Urothelium cell line (cell line): ENCODE measurements at places on chromosomes 3 and 15.

DNA sequence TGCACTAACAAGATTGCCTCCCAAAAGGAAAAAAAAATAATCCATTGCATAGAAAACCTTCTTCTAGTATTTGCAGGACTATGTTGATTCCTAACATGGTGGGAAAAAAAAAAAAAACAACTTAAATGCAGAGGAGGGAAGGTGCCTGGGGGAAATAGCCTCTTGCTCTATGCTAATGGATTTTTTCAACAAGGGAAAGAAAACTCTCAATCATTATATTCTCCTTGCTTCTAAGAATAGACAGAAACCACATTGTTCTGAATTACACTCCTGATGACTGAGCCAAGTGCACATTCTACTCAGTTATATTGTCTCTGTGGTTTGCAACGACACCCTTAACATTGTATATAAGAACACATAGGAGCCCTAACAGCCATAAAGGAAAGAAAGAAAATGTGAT lies 760.2 kb downstream of the NAALADL2 start:
- DNase-seq = no peak

- DNase-seq = no peak
These were observed 55.9 kb upstream of the OSBPL11 start for GRCh38 chr3:125651244-125651643.

GRCh38 chr3:38641461-38642110 lies 7.9 kb downstream of the SCN5A start:
- no peak for DNase-seq

GRCh38 chr3:156513619-156514018 lies 41.3 kb downstream of the SSR3 start:
- no peak for DNase-seq

DNA sequence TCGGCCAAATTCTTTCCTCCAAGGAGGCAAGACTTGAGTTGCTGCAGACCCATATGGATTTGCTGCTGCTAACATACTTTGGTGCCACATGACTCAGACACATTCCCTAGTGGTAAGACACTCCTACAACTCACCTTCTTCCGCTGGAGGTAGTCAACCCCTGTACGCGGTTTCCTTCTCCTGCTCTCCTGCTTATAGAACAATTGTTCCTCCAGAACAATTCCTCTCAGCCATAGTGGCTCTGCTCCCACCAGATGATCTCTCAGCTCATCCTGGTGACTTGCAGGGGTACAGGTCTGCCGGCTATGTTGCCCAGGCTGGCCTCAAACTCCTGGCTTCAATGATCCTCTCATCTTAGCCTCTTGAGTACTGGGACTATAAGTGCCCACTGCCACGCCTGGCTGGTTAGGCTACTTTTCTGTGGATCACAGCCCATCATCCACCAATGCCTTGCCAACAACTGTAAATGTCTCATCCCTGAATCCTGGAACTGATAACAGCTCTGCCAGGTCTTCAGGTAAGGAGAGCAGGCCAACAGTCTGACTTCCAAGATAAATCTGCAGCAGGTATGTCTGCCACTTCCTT lies 2.4 kb upstream of the CXCR6 start:
- DNase-seq = no peak

DNA sequence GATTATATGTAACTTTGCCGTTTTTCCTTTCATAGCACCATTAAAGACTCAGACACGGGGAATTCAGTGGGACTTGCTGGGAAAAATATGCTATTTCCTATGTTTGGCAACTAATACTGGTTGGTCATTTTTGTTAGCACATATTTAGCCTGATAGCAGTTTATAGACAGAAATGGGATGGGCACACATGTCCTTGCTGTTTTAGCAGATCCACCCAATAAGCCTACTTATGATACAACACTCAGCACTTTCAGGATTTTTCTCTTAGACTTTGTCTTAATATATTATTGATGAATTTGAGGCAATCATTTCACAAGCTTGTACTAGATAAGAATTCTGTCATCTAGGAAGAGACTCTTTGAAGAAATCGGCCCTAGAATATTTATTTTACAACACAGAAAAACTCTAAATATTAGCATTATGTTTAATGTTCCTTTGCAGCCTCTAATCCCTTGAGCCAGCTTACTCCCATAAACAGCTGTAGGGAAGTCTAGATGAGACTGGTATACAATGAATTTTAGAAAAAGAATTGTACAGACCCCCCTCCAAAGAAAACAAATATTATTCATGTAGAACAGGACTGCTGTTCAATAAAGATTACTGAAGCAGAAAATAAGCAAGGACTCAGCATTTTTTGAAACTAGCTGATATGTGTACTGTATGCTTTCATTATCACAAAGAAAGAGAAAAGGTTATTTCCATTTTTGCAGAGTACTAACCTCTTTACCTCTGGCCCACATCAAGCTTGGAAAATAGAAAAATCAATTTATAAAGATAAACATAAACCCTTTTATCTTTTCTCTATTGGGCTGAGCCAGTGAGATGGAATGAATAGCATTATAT lies 656.8 kb upstream of the SGO1 start:
- no peak for DNase-seq

GRCh38 chr3:117499189-117499870 lies 789.8 kb downstream of the TUSC7 start:
- no peak for DNase-seq

DNA sequence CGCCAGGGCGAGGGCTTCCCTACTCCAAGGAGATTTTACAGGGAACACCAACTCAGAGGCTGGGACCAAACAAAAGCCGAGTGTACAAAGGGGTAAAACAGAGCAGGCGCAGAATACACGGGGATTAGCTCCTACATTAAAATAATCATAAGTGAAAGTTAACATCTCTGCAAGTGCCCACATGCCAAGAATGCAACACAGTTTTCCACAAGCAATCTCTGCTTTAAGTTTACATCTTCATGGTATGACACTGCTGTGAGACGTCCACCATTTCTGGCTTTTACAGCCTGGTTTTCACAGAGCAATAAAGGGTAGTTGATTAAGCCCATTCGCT lies 500 bp upstream of the VGLL3 start:
- DNase-seq = no peak

GRCh38 chr3:196287440-196288140 lies at the start of gene PCYT1A:
Gene PCYT1A, minus strand, starts transcription at chr3:196287726. Its CDS starts 17,195 bp downstream, at chr3:196270531.
- DNase-seq = peak; percentile 93

GRCh38 chr15:65062726-65063125 lies 5.1 kb downstream of the RASL12 start:
- DNase-seq = no peak

- DNase-seq = no peak
These were observed 6.9 kb upstream of the PPP1R2 start for GRCh38 chr3:195549931-195550519.

GRCh38 chr3:182732232-182733015 lies 60.9 kb upstream of the ATP11B start:
- DNase-seq = no peak

DNA sequence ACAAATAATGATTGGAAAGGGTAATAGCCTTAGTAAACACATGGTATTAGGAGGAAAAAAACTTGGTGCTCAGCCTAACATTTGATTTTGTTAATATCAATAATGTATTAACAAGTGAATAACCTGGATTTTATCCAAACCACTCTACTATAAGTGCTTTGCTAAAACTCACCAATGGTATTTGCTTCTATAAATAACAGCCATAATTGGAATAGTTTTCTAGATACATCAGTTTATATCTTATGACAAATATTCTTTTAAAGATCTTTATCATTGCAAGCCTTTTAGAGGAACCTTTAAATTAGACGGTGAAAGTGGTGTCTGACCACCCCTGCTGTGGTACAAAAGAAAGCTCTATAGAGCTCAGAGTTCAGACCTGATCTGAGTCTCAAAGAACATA lies 123.9 kb downstream of the SHOX2 start:
- no peak for DNase-seq

- no peak for DNase-seq
These were observed 27.0 kb downstream of the TM2D3 start for GRCh38 chr15:101625184-101625583.

GRCh38 chr3:126211569-126211968 lies 31.2 kb upstream of the ALDH1L1 start:
- no peak for DNase-seq

- DNase-seq = no peak
These were observed 217.7 kb downstream of the ARPP21 start for GRCh38 chr3:35857004-35857403.

DNA sequence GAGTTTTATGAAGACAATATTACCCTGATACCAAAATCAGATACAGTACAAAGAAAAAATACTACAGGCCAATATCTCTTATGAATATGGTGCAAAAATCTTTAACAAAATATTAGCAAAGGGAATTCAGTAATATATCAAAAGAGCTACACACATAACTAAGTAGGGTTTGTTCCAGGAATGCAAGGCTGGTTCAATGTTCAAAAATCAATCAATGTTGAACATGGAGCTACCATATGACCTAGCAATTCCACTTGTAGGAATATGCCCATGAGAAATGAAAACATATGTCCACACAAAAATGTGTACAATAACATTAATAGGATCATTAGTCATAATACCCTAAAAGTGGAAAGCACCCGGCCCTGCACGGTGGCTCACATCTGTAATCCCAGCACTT lies 7.8 kb downstream of the OCA2 start:
- no peak for DNase-seq

DNA sequence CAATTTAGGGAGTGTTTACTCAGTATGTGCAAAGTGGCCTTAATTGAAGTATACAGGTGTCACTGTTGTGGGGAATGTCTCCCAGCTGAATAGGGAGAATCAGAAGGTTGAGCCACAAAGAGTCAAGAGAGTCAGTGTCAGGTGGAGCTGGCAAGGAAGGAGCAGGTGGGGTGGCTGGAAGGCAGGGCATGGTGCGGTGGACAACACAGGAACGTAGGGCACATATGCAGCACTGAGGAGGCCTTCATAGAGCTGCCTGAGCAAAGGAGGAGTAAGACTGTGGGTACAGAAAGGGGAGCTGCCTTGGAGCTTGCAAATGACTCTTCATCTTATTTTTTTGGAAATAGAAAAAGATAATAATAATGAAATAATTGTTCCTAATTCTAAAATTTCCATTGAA lies 20.0 kb downstream of the ARHGEF3 start:
- DNase-seq = no peak

- peak; percentile 48 for DNase-seq
These were observed 32.6 kb downstream of the HACD2 start for GRCh38 chr3:123552095-123552714.

DNA sequence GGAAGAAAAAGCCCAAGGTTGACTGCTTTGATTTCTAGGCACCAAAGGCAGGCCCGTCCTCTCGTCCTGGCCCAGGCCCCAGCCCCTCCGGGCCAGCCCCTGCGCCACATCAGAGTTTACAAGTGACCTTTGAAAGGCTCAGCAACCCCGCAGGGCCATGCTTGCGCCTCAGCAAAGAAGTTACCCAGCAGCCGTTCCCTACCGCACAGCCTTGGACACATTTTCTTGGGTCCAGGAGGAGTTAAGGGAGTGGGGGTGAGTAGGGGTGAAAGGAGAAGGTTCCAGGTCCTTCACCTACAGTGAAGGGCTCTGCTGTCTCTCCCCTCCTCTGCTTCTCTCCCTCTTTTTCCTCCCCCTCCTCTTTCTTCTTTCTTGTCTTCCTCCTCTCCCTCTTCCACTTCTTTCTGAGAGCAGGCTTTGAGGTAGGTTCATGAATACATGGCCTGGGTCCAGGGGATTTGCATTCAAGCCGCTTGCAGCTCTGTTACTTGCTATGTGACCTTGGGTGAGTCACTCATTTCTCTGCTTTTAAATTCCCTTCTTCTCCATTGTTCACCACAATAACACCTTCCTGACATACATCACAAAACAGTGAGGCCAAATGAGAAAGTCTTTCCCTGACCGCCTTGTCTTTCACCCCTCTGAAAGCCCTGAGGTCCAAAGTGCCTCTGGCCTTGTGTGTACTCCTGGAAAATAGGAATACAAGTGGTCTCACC lies 223.3 kb upstream of the TPRG1 start:
- DNase-seq = peak; percentile 68

DNA sequence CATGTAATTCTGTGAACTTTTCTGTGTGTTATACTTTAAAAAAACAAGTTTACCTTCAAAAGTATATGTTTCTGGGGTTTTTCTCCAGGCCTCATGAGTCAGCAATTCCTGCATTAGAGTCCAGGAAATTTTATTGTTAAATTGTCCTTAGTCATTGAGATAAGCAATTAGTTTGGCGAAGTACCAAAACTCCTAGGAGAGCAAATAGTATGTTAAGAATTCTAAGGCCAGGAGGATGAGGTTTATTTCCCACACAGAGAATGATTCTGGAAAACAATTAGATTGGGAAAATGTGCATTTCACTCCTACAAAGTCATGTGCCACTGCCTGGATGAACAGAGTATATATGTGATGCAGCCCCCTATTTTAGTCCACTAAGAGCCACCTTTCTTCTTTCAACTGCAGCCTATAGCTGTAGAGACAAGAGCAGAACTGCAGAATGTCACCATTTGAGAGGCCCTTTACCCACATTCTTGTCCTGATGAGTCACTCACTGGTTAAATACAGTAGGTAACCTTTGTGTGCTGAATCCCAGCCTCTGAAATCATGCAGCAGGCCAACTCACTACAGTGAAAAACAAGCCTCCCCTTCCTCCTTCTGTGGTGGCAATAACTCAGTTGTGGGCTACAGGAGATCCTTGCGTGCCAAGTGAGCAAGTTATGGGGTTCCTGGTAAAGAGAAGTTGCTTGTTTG lies 452.8 kb upstream of the THBS1 start:
- DNase-seq = peak; percentile 88

DNA sequence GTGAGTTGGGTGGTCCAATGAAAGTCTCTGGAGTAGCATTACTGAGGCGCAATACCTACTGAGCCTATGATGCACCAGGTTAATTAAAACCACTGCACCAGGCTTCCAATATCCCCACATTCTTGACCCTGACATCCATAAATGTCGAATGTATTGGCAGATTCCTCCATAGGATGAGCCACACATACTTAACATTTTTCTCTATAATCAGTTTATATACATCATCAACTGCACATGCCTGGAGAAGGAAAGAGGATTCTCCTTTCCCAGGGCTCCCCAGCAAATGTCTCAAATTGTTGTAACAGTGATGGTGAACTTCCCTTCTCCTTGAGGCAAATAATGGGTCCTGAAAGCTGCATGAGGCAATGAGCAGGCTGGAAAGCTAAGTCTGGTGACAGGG lies 82.3 kb upstream of the LPP start:
- DNase-seq = no peak

- DNase-seq = no peak
These were observed 43.2 kb downstream of the LRRFIP2 start for GRCh38 chr3:37130984-37131859.

DNA sequence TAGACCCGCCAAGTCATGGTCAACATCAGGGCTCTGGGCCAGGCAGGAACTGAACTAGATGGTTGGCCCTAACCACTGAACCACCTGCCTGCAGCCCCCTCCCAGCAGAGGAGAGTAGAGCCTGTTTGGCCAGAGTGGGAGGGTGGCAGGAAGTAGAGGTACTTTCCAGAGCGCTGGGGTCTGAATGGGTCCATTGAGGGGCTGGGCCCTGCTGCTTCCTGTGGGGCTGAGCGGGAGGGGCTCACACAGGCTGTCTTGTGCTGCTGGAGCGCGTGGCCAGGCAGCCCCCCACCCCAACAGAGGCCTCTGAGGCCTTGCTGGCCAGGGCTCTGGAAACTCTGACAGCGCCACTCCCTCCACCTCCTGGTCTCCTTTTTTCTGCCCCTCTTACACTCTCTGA lies 17.4 kb downstream of the CSPG4 start:
- no peak for DNase-seq

DNA sequence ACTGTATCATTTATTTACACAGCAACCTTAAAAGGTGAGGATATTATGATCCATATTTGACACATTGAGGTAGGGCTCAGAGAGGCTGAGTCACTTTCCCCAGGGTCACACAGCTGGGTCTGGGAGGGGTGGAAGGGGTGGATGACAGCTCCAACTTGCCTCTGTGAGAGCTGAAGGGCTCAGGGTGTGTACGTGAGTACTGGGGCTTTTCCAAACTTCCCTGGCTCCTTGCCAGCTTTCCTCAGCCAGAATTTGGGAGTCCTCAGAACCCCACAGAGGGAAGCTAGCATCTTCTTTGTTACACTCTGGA lies 58.3 kb upstream of the SLC6A11 start:
- DNase-seq = peak; percentile 42
